ENCODE measurements at places on chromosomes 12 and 14. TPM values are rescaled to one million over a fixed set of nuclear protein-coding genes. Genes with fewer than 3 reads are reported as not detected.

GRCh38 chr12:126474703-126475102 lies 1409.5 kb downstream of the AACS start:
- DNase-seq, result no peak

- DNase-seq, result no peak
Measured at GRCh38 chr12:45695035-45695434, 34.5 kb upstream of the ARID2 start.

- DNase-seq, result no peak
Measured at GRCh38 chr12:66877925-66878324, 199.0 kb upstream of the GRIP1 start.

DNA sequence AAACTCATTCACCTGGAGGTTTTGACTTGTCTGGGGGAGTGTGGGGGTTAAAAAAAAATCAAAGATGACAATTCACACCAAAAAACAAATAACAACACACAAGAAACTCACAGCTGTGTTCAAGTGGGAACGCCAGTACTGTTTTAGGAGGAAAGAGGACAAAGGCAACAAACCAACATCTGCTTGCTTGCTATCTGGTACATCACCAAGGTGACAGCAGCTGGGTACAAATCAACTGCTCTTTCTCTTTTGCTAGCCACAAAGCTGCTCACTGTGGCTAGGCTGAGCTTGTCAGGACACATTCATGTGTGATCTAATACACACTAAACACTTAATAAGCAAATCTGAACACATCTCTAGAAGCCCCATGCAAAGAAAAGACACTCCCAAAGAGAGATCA lies 128.0 kb upstream of the RAP1B start:
- DNase-seq, result no peak

DNA sequence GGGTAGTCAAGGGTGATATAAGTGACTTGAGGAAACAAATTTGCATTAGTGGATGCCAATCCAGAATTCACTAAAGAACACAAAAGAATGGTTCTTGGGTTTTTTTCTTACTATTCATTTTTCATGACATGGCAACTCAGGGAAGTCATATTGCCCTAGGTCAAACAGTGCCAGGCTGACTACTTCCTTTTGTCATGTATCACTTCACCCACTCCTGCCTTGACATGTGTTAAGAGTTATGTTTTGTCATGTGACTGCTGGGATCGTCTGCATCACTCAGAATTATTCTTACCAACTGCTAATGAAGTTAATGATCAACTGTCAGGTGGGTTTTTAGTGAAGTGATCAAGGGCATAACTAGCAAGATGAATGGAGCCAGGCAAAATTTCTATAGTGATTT lies 74.2 kb downstream of the PRORP start:
- DNase-seq, result peak; percentile 2

The MMP17 gene
- total RNA-seq, result 14.0 TPM

The IFNG-AS1 gene
- total RNA-seq, result not detected

DNA sequence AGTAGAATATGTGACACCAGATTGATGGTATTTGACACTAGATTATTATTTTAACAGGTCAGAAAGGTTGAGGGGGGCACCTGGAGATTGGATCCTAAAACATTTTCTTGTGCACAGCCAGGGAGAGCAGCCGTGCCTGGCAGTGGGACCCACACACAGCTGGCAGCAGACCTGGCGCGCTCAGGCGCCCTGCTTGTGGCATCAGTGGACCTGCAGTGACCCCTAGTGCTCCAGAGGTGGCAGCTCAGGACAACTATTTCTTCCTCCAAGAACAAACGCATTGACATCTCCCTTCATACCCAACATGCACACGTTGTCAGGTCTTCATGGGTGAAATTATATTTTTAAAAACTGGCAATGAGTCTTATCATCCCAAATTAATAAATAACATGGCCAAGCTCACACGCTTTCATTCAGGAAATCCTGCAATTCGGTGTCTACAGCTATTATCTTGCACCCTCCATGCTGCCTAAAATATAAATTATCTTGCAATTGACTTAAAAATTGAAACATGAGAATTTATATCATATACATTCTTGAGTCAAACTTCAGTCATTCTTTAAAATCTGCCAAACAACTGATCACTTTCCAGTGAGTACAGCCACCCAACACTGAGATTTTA lies 7.7 kb upstream of the TMEM132D start:
- DNase-seq, result peak; percentile 28

The NINJ2 gene
- 1.2 TPM for total RNA-seq

DNA sequence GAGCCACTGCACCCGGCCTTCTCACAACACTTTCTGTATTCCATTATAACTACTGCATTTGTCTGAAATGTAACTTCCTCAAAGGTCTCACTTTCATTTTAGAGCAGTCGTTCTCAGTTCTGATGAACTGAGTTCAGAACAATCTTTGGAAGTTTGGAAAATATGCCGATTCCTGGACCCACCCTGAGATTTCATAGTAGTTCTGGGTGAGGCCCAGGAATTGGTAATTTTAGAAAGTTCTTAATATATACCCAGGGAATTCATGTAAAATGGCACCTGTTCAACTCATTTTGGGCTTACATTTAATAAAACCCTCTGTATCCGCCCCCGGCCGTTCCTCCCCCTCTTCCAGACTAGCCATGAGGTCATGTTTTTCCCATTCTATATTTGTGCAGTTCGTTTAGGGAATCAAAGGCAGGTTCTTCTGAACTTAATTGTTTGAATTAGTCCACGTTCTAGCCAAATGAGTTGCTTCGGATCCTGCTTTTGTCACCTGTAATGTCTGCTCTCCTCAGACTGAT lies 5.9 kb downstream of the GSG1 start:
- DNase-seq, result peak; percentile 74

DNA sequence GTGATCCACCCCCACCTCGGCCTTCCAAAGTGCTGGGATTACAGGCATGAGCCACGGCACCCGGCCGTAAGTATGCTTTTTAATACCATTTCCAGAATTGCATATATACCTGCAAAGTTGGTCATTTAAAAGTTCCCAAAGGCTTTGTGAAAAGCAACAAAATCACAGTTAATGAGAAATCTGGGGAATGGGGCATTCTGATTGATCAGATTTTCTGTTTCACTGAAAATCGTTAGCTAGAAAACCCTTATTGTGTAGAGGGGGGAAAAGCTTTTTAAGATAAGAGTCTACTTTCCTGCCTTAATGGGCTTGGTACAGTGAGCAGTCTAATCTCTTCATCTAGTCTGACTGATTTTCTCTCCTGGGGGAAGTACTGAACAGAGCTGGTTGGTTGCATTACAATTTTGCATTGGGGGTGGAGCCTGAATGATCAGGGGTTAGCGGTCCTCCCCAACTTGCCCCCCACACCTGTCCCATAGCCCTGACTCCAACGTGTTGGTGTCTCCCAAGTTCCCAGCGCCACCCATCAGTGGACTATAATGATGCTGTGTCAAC lies 23.8 kb downstream of the IL31 start:
- DNase-seq, result no peak

The ETFRF1 gene
- 18.7 TPM for total RNA-seq

GRCh38 chr12:106392759-106393158 lies 35.2 kb downstream of the POLR3B start:
- no peak for DNase-seq

DNA sequence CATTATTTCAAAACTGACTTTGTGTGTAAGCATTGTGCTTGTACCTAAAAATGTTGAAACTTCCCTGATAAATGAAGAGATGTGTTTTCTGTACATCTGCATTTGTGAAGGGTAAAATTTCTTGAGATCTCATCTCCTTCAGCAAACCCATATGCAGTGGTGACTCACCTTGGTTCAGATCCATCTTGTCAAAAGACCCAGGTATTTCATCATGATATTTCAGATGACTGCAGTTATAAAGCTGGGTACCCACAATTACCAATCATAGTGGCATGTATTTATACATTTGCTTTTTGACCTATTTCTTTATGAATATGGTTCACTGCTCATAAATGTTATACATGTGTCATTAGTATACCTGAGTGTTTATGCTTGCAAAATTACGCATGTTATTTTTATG lies 1213.6 kb downstream of the GALC start:
- no peak for DNase-seq

DNA sequence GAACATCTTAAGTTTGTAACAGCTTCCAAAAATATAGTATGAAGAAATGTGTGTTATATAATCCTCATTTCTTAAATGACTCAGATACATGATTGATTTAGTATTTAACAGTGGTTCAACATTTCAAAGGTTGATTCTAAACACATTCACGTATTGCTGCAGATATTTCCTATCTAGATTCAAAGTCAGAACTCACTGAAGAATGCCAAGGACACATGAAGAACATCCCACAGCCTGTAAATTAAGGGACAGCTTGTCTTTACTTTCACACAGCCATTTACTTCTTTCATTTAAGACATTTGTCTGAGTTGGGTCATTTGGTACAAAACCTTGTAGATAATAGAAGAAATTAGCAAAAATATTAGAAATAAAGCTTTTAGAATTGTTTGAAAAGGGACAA lies 66.9 kb upstream of the CPSF6 start:
- DNase-seq, result no peak

DNA sequence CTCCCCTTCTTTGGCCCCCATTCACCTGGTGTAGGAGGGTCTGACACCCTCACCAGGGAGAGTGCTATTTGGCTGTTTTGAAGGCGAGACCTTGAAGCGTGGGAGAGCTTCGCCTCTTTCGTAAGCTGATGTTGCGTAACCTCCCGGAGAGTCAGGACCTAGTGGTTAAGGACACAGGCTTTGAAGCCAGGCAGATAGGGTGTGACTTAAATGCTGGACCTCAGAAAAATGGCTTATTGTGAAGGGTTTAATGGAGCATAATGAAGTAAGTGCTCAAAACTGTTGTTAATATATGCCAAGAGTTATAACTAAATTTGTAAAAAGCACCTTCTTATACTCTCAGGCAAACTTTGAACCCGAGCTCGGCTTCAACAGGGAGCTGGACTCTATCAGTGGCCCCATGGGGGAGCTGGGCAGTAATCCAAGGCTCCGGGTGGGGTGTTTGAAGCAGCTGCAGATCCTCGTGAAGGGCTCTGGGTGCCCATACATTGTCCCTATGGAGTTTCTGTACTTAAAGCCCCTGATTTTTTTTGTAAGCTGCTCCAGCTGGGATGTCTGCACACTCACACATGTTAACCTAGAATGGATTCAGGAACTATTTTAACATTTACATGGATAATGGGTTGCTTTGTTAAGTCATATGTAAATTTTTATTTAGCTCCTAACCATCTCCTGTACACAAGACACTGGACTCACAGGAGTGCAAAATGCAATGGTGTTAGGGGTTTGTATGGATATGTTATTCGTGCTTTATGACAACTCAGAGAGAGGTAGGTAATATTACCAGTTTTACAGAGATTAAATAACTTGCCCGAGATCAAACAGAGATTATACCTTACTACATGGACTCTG lies 26.0 kb downstream of the PPFIBP1 start:
- peak; percentile 89 for DNase-seq

The NELL2 gene
- total RNA-seq, result 0.51 TPM

GRCh38 chr12:51846911-51847642 lies 1.4 kb downstream of the FIGNL2 start:
- peak; percentile 30 for DNase-seq

GRCh38 chr14:20603813-20604690 lies 12.9 kb upstream of the RNASE12 start:
- DNase-seq, result no peak

- DNase-seq, result peak; percentile 77
Measured at GRCh38 chr14:103401223-103402214, 16.3 kb downstream of the MARK3 start.

DNA sequence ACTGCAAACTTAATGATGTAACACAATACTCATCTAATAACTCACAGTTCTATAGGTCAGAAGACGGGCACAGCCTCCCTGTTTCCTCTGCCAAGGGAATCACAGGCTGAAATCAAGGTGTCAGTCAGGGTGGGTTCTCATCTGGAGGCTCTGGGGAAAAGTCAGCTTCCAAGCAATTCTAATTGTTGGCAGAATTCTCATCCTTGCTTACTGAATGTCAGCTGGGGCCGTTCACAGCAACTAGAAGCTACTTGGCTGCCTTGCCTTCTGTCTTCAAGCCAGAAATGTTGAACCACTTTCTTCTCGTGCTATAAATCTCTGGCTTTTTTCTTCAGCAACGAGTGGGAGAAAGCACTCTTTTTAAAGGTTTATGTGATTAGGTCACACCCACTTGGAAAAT lies 80.1 kb upstream of the PDZRN4 start:
- DNase-seq, result no peak

The TAS2R9 gene
- total RNA-seq, result not detected

The KLRK1 gene
- total RNA-seq, result not detected

DNA sequence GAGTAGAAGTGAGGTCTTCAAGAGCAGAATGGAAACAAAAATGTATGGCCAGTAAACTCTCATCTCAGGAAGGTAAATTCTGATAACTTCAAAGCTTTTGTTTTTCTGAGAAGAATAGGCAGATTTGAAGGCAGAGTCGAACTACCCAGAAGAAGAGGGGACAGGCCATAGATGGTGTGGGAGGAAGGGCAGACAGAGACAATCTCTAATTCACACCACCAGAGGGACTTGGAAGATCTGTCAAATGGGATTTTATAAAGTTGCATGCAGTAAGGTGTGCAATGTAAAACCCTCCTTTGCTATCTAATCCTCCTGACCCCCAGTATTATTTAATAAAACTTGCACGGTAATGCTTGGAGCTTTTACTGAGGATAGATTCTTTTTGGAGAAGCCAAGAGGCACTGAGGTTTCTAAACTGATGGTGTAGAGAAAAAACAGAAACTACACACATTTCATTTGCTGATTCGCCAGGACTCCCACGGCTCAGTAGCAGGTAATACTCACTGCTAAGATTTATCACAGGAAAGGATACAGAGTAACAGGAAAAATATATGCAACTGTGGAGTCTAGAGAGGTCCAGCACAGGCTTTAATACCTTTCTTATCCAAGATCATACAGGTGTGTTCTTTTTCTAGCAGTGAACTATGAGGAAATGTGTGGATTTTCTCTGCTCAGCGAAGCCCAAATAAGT lies 18.3 kb downstream of the SLC38A2 start:
- DNase-seq, result peak; percentile 24

DNA sequence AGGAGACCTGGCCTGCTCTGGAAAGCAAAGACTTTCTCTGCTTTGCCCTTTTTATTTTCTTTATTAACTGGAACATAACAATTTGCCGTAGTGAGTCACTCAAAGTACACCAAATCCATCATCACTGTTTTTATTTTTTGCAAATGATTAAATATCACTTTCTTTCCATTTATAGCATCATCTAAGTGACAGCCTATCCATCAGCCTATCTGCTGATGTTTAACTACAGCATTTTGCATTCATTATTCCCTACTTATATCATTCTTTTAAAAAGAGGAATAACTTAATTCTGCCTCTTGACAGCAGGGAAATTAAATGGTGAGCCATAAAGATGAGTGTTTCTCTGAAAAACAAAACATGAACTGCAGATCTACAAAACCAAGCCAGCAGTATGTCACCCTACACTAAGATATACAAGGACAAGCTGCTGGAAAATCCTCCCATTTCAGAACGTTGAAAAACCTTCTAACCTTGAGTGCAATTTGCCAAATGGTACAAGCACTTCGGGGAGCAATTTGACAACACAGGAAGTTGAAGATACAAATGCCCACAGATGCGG lies 821.3 kb upstream of the TMEM132C start:
- no peak for DNase-seq

GRCh38 chr12:50545213-50545612 lies 40.4 kb downstream of the DIP2B start:
- DNase-seq, result no peak

Measured in dermis blood vessel endothelial cell (primary cell).